ENCODE measurements at places on chromosomes 11 and 22.

- no peak for DNase-seq
- H3K36me3 ChIP-seq, result peaks cover 58% of the 10 kb centered on the region
- H3K27me3 ChIP-seq, result no peaks in the 10 kb centered on the region
- H3K4me3 ChIP-seq, result no peak overlapping the region
- H3K4me1 ChIP-seq, result peaks cover 71% of the 10 kb centered on the region
- peak overlapping the region; percentile 46 for H3K27ac ChIP-seq
These were observed 66.4 kb downstream of the APOL5 start for GRCh38 chr22:35783943-35784614.

GRCh38 chr11:22656130-22656529, 10.3 kb upstream of the GAS2 start:
- no peak overlapping the region for H3K27ac ChIP-seq
- H3K4me3 ChIP-seq, result no peak overlapping the region
- H3K4me1 ChIP-seq, result peaks cover 58% of the 10 kb centered on the region

GRCh38 chr22:28521451-28521850, 158.2 kb downstream of the TTC28 start:
- H3K4me1 ChIP-seq, result peaks cover 22% of the 10 kb centered on the region
- DNase-seq, result no peak
- H3K27ac ChIP-seq, result peak overlapping the region; percentile 97
- no peaks in the 10 kb centered on the region for H3K27me3 ChIP-seq
- H3K36me3 ChIP-seq, result no peaks in the 10 kb centered on the region

- no peak overlapping the region for H3K4me3 ChIP-seq
- H3K36me3 ChIP-seq, result no peaks in the 10 kb centered on the region
- DNase-seq, result no peak
These were observed 12.1 kb upstream of the SPTBN2 start for GRCh38 chr11:66741153-66741552.

DNA sequence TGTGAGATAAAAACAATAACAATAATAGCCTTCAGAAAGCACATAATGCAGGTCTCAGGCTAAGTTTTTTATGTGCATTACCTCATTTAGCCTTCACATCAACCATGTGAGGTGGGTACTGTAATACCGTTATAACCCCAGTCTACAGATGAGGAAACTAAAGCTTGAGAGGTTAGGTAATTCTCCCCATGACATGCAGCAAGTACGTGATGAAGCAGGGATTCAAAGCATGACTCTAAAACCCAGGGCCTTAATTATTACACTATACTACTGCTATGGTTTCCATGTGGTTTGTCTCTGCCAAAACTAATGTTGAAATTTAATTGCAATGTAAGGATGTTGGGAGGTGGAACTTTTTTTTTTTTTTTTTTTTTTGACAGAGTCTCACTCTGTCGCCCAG, 37.7 kb upstream of the FDX1 start:
- peaks cover 6% of the 10 kb centered on the region for H3K27me3 ChIP-seq
- no peak for DNase-seq
- H3K27ac ChIP-seq, result no peak overlapping the region
- H3K4me1 ChIP-seq, result peaks cover 6% of the 10 kb centered on the region
